Fibroblast of lung (primary cell): ENCODE measurements at places on chromosomes 1 and 21. TPM values are rescaled to one million over a fixed set of nuclear protein-coding genes. Genes with fewer than 3 reads are reported as not detected.

The MIXL1 gene
- total RNA-seq, result not detected in 2 replicates

The C1orf141 gene
- total RNA-seq, result not detected in 2 replicates

The RPTN gene
- not detected in 2 replicates for total RNA-seq

The KRTAP10-10 gene
- not detected in 2 replicates for total RNA-seq

The GBP7 gene
- total RNA-seq, result not detected in 2 replicates

The PRXL2B gene
- 8.0 and 11.7 TPM in 2 replicates for total RNA-seq
